Activated CD4-positive, alpha-beta T cell treated with anti-CD3 and anti-CD28 coated beads, Interleukin-2, amount 10 ng/mL, durations not matched to agents 7 days and 5 days (primary cell): ENCODE measurements at places on chromosomes 7 and 10. TPM values are rescaled to one million over a fixed set of nuclear protein-coding genes. Genes with fewer than 3 reads are reported as not detected.

The SLC39A12 gene
- total RNA-seq, result not detected

- peaks cover 91% of the 10 kb centered on the region for H3K36me3 ChIP-seq
- peaks cover 61% of the 10 kb centered on the region for H3K4me1 ChIP-seq
- no peaks in the 10 kb centered on the region for H3K27me3 ChIP-seq
- H3K27ac ChIP-seq, result peak overlapping the region; percentile 6
Measured at GRCh38 chr10:11318826-11319598, 292.4 kb downstream of the USP6NL start.

DNA sequence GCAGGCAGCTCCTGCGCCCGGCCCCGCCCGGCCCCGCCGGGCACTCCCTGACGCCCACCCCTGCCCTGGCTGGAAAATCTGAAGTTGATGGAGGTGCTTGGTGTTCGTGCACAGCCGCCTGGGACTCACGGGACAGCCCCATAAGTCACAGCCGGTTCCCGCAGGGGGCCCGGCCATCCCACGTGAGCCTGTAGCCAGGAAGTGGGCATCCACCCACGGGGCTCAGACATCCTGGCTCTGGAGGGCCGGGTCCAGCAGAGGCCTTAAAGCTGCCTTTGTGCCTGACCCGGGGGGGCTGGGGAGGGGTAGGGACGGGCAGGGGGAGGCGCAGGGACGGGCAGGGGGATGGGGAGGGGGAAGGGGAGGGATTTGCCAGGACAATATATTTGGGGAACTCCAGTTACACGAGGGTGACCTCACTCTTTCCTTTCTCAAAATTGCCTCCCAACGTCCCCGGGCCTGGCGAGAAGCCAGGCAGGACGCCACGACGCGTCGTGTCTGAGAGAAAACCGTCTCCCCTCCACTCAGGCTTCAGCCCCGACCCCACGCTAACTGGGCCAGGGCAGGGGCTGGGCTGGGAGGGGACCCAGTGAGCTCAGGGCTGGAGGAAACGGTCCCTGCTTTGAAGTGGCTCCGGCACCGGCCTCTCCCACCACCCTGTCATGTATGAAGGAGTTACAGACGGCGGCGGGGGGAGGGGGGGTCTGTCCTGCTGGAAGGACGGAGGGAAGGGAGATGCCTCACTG lies 82.1 kb upstream of the PDGFA start:
- H3K4me3 ChIP-seq, result peak overlapping the region; percentile 58
- peak; percentile 66 for DNase-seq
- H3K36me3 ChIP-seq, result peaks cover 22% of the 10 kb centered on the region
- peaks cover 61% of the 10 kb centered on the region for H3K4me1 ChIP-seq
- H3K27me3 ChIP-seq, result no peaks in the 10 kb centered on the region

The OR2A1 gene
- 0.17 TPM for total RNA-seq

The PLEKHS1 gene
- total RNA-seq, result 0.15 TPM

The ATOH7 gene
- total RNA-seq, result not detected

- no peak for DNase-seq
- no peak overlapping the region for H3K27ac ChIP-seq
- H3K27me3 ChIP-seq, result no peaks in the 10 kb centered on the region
- no peaks in the 10 kb centered on the region for H3K4me1 ChIP-seq
Measured at GRCh38 chr7:101633511-101633910, 4.4 kb upstream of the MYL10 start.

The MCM10 gene
- 57.4 TPM for total RNA-seq

The TMEM229A gene
- total RNA-seq, result not detected

GRCh38 chr7:96322373-96322695 lies 436 bp upstream of the SLC25A13 start:
- H3K4me3 ChIP-seq, result peak overlapping the region; percentile 86
- no peaks in the 10 kb centered on the region for H3K36me3 ChIP-seq

GRCh38 chr10:78179886-78180705 lies 146.4 kb downstream of the RPS24 start:
- H3K36me3 ChIP-seq, result no peaks in the 10 kb centered on the region
- no peaks in the 10 kb centered on the region for H3K27me3 ChIP-seq
- H3K4me1 ChIP-seq, result no peaks in the 10 kb centered on the region
- no peak overlapping the region for H3K27ac ChIP-seq
- H3K4me3 ChIP-seq, result no peak overlapping the region

DNA sequence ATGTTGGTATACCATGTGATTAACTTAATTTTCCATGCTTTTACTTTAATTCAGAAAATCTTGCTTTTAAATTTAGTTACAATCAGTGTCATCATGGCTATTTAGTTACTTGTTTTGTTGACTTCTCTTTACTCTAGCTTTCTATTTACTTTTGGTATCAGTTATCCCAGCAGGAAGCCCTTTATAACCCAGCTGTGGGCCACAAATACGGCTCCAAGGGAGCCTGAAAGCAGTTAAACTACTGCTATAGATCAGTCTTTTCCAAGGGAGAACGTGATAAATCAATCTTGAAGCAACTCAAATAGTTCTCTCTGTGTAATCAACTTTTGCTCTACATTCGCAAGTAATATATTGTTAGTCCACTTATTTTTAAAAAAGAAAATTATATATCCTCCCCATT lies 287.4 kb downstream of the CACNA2D1 start:
- no peak for DNase-seq
- no peak overlapping the region for H3K4me3 ChIP-seq
- H3K27me3 ChIP-seq, result no peaks in the 10 kb centered on the region
- H3K36me3 ChIP-seq, result no peaks in the 10 kb centered on the region
- H3K27ac ChIP-seq, result no peak overlapping the region

GRCh38 chr10:73641328-73642060 lies at the start of gene MYOZ1:
MYOZ1 (minus strand) TSS chr10:73641474; CDS start chr10:73640017, 1,457 bp downstream.
- no peak for DNase-seq
- H3K4me3 ChIP-seq, result no peak within 1 kb of the TSS
- no peaks in the 10 kb centered on the region for H3K36me3 ChIP-seq
- peaks cover 18% of the 10 kb centered on the region for H3K4me1 ChIP-seq
- H3K27me3 ChIP-seq, result peaks cover 5% of the 10 kb centered on the region

GRCh38 chr10:47285381-47286115 lies 14.4 kb upstream of the GDF10 start:
- no peak overlapping the region for H3K4me3 ChIP-seq
- peak overlapping the region; percentile 84 for H3K27ac ChIP-seq
- no peaks in the 10 kb centered on the region for H3K27me3 ChIP-seq
- H3K4me1 ChIP-seq, result peaks cover 32% of the 10 kb centered on the region

The TLX1 gene
- total RNA-seq, result not detected

DNA sequence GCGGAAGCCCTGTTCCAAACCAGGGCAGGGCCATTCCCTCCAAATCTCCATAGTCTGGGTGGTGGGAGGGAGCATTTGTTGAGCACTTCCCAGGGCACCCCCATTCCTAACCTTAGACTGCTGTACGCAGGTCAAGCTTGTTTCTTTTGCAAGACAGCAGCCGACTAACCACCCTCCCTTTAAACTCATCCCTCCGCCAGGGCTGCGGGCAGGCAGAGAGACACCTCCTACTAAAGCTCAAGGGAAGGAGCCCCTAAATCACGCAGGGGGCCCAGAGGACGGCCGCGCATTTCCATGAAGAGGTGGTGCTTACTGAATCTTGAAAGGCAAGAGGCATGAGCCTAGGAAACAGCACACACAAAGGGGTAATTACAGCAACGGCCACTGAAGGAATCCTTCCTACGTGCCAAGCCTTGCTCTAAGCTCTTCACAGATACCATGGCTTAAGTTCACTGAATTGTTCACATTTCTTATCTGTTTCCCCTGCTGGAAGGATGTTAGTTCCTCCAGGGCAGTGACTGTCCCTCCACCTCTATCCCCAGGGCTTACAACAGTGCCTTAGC lies 90.0 kb downstream of the PROSER2 start:
- no peak for DNase-seq
- H3K27ac ChIP-seq, result no peak overlapping the region
- H3K27me3 ChIP-seq, result no peaks in the 10 kb centered on the region

The MLXIPL gene
- not detected for total RNA-seq

DNA sequence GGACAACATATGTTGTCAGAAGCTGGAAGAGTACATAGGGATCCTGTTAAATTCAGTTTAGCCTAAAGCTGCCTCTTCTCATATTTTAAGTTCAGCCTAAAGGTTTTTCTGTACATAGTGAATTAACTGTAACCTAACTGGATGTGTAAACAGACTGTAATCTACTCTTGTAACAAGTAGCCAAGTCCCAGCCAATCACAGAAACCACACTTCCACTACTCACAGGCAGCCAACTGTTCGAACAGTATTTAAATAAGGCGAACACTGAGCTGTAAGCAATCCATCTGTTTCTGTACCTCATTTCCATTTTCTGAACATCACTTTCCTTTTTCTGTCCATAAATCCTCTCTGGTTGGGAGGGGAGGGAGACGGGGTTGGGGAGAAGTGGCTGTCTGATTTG lies 15.0 kb upstream of the STN1 start:
- no peaks in the 10 kb centered on the region for H3K36me3 ChIP-seq
- peaks cover 2% of the 10 kb centered on the region for H3K27me3 ChIP-seq
- no peaks in the 10 kb centered on the region for H3K4me1 ChIP-seq

- H3K27ac ChIP-seq, result no peak overlapping the region
- H3K27me3 ChIP-seq, result peaks cover 7% of the 10 kb centered on the region
- no peak for DNase-seq
- no peak overlapping the region for H3K4me3 ChIP-seq
Measured at GRCh38 chr7:135991322-135991721, 14.2 kb upstream of the MTPN start.
